ENCODE measurements at places on chromosomes 13 and 19. TPM values are rescaled to one million over a fixed set of nuclear protein-coding genes. Genes with fewer than 3 reads are reported as not detected.

GRCh38 chr19:2475702-2476450, at the start of gene GADD45B:
GADD45B (plus strand) TSS chr19:2476127; CDS start chr19:2476359, 232 bp downstream.
- DNase-seq = peak; percentile 95

GRCh38 chr19:12607631-12608030, 3.0 kb downstream of the ZNF490 start:
- no peak for DNase-seq

DNA sequence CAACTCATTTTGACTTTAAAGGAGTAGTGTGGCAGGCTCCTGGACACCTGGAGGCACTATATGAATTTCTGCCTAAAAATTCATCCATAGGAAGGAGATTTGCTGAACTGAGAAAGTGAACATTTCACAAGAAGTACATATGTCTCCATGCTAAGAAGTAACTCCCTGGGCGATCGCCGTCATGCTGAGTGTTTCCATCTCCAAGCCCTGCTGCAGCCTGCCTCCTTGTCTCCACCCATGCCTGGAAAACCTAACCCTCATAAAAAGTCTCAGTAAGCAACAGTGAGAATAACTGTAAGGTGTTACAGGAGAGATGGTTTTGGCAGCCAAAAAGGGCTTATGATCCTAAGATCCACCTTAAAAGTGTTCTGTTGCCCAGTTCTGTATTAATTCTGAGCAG, 251.3 kb downstream of the SHISA2 start:
- DNase-seq = no peak

GRCh38 chr13:25171517-25172302, at the start of gene AMER2:
AMER2 (minus strand) TSS chr13:25172288; CDS start chr13:25171619, 669 bp downstream.
- DNase-seq = peak; percentile 18

DNA sequence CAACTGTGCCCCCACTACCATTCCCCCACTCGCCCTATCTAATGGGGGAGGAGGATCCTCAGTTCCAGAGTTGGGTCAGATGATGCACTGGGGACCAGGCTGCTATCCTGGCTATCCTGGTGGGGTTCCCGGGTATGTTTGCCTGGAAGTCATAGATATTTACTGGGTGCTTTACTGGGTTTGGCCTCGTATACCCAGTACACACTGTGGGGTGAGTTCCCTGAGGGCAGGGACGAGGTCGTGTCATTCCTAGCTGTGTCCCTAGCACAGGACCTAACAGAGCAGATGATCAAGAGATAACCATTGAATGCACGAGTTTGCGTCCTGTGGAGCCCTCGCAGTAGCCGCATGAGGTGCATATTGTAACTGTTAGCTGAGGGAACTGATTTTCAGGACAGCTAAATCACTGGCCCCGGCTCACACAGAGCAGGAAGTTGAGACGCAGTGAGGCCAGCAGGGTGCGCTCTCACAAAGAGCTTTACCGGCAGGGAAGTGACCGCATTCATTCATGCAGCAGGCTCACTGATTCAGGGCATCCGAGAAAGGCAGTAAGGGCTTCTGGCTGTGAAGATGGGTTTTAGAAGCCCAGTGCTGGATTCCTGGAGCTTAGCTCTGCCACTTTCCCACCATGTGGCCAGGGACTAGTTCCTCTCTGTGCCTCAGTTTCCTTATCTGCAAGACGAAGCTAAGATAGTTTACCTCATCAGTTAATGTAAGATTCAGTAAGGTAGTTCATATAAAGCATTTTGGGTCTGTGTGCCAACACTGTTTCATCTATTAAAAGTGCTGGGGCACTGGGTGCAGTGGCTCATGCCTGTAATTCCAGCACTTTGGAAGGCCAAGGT, 6.0 kb downstream of the RUVBL2 start:
- no peak for DNase-seq

DNA sequence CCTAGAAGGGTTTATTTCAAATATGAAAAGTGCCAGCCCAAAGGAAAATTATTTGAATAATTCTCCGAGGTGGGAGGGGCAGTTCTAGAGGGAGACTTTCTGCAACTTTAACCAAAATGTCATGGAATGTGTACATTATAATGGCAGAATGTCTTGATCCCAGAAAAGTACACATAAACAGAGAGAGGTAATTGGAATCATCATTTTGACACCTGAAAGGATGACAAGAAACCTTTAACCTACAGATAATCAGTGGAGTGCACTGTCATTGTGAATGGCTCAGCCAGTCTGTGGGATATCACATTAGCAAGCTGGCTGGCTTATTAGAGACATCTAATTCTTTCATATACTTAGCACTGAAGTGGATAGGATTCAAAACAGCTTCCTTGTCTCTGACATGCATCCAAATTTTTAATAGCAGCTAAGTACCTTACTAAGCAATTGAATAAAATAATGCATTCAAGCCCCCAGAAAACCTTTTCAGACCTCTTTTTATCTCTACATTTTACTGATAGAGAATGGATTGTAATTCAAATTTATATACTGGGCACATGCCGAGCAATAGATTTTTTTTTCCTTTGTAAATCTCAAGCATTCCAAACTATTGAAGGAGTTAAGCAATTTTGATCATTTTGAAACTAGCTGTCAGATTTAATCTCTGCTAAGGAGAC, 468.6 kb downstream of the COG6 start:
- DNase-seq = no peak

DNA sequence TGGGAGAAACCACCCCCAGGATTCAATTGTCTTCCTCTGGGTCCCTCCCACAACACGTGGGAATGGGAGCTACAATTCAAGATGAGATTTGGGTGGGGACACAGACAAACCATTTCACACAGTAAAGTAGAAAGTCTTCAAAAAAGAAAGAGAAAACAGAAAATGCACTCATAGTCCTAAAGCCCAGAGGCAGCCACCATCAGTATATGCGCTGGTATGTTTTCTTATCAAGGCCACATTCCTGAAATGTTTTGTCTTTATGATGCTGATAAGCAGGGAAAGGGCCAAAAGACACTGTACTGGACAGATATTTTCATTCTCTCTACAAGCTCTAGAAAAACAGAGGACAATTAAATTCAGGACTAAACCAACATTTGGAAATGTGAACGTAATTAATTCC, 375.8 kb upstream of the TSHZ3 start:
- DNase-seq = no peak

DNA sequence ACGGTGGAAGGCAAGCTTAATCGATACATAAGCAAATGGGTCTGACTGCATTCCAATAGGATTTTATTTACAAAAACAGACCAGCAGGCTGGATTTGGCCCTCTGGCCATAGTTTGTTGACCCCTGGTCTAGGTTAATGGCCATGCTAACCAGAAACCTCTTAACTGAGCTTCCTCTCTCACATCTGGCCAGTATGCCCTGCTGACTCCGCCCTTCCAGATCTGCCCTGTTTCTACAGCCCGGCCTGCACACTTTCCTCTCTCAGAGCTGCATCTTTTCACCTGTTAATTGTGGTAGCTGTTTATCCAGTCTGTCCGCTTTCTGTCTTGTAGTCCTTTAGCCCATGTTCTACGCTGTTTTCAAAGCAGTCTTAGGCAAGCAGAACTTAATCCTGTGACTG, 25.6 kb downstream of the EDNRB start:
- DNase-seq = no peak

GRCh38 chr13:37429976-37430375, 168.6 kb downstream of the POSTN start:
- DNase-seq = no peak

GRCh38 chr13:97660594-97661260, 226.8 kb downstream of the RAP2A start:
- no peak for DNase-seq

DNA sequence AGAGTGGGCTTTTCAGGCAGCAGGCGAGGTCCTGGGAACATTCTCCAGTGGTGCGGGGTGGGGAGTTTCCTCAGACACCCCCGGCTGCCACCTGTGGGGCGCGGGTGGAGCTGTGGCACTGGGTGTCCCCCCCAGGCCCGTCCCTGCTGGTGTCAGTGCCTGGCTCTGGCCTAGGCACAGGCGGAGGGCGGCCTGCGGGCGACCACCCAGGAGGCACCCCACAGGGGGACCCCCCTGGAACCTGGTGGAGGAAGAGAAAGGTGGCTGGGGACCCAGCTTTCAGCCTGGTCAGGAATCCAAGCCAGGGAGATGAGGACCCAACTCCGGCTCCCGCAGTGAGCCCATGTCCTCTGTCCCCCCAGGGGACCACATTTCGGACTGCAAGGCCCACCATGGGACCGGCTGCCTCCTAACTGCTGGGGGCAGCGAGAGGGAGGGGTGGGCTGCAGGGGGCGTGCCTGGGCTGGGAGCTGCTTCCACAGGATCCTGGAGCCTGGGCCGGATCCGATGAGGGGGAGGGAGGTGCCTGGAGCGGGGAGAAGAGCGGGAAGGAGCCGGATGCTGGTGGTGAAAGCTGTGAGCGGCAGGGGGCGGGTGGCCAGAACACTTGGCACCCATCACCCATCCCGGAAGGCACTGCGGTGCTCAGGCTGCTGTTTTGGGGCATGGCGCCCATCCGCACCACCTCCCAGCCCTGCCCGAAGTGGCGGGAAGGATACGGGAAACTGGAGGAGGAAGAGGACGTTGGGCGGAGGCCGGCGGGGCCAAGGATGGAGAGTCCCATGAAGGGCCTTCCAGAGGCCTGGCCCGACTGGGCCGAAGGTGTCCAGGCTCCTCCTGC, 5.5 kb upstream of the CTXN1 start:
- no peak for DNase-seq

- no peak for DNase-seq
These were observed 13.1 kb downstream of the EPS8L1 start for GRCh38 chr19:55088543-55089341.

DNA sequence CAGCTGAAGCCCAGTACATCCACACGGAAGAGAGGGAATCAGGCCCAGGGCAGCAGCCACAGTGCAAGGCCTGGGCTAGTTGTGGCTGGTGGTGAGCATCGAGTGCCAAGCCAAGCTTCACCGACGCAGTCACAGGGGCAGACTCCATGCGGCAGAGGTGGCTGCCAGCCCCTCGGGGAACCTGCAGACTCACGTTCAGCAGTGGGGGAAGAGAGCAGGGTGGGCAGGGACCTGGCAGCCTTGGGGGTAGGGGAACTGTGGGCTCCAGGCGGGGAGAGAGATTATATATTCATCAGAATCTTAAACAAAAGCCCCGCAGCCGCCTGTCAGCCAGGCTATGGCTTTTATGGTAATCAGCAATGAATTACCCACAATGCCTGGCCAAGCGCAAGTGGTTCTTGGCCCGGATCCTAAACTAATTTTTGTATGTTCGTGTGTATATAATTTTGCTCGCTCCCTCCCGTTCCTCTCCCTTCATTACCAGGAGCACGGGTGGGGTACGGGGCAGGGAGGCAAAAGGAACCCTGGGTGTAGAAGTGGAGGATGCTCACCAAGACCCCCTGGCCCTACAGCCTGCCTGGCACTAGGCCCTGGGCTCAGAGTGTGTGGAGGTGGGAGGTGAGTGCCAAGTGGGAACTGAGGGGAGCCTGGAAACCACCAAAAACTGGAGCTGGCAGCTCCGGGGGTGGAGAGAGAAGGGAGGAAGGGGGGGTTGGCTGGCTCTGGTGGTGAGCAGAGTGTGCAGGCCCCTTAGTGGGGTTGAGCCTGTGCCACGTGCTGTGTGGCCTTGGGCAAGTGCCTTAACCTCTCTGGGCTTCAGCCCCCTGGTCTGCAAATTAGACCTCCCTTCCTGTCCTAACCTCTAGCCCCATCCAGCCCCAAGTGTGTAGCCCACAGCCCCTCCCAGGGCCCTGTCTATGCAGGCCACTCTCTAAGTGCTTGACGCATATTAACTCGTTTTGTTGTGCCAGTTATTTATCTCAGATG, 31.9 kb downstream of the PTPRS start:
- DNase-seq = no peak

DNA sequence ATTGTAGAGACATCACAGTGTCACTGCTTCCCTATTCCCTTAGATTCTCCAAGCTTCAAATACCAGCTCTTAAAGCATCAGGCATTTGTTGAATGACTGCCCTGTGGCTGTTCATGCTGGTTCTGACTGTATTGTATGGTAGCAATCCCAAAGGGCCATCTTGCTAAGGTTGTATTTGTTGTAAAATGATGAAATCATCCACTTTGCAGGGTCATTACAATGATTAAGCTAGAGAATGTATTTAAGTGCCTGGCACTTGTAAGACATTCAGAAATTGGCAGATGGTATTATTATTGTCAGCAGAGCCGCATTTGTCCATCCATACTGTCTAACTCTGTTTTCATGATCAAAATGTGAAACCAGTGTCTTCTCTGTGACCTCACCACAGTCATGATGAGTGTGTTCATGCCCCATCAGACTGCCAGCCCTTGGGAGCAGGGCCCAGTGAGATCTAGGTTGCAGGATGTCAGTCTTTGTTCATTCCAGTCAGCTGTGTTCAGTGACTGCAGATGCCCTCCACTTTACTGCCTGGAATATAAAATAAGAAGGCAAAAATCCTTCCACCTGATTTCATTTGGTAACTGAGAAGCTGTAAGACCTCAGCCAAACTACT, 86.1 kb downstream of the DHRS12 start:
- DNase-seq = no peak

GRCh38 chr19:18745012-18745735, 45.9 kb downstream of the COMP start:
- no peak for DNase-seq

DNA sequence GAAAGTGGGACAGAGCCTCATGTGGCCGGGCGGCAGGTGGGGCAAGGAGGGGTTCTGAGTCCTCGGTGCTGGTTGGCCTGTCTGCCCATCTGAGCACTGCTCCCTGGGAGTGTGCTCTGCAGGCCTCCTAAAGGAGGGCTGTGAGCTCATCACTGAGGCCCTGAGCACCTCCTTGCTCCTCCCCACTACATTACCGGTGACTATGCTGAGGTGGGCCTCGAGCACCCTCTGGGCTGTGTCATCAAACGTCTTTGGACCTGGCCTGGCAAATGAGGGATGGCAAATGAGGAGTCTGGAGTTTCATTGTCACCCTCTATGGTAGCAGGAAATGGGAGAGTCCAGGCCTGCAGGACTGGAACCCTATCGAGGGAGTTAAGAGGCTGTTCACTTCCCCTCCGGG, 38.8 kb upstream of the ZNF429 start:
- no peak for DNase-seq

- no peak for DNase-seq
These were observed 6.2 kb downstream of the CEACAM5 start for GRCh38 chr19:41714598-41714997.

GRCh38 chr19:677201-677600, 1.0 kb downstream of the FSTL3 start:
- no peak for DNase-seq

- no peak for DNase-seq
These were observed 40.4 kb downstream of the LRCH1 start for GRCh38 chr13:46593398-46593797.

ASF1B gene
- 15.7 TPM for polyA plus RNA-seq

PSPC1 gene
- 83.4 TPM for polyA plus RNA-seq

LHFPL6 gene
- polyA plus RNA-seq = 42.8 TPM

ONECUT3 gene
- not detected for polyA plus RNA-seq

ZNF536 gene
- 1.7 TPM for polyA plus RNA-seq

FCAR gene
- 0.24 TPM for polyA plus RNA-seq

B3GNT8 gene
- 2.9 TPM for polyA plus RNA-seq

IL4I1 gene
- 3.2 TPM for polyA plus RNA-seq

GJB2 gene
- polyA plus RNA-seq = 4.7 TPM

NCCRP1 gene
- 3.4 TPM for polyA plus RNA-seq

ZNF544 gene
- polyA plus RNA-seq = 28.3 TPM

SIAH3 gene
- polyA plus RNA-seq = 0.91 TPM

MATK gene
- 0.93 TPM for polyA plus RNA-seq
